ENCODE measurements at places on chromosomes 6 and 20.

GRCh38 chr6:19691465-19692167 lies 145.6 kb upstream of the ID4 start:
- DNase-seq, result no peak

DNA sequence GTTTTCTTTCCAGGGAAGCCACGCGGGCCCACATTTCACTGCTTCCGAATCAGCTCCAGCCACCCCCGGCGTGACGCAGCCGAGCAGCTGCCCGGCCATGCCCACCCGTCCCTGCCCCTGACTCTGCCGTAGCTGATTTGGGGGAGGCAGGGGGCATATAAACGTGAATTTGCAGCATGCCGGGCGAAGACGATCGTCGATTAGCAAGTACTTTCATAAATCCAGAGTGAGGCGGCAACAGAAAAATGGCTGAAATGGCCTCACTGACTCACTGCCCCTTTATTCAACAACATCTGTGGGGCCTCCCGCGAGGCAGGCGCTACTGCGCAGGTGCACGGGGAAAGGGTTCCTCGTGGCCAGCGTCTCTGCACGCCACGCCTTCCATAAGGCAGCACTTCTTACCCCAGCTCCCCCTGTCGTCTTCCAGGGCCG lies 118.0 kb downstream of the DLL1 start:
- no peak for DNase-seq

DNA sequence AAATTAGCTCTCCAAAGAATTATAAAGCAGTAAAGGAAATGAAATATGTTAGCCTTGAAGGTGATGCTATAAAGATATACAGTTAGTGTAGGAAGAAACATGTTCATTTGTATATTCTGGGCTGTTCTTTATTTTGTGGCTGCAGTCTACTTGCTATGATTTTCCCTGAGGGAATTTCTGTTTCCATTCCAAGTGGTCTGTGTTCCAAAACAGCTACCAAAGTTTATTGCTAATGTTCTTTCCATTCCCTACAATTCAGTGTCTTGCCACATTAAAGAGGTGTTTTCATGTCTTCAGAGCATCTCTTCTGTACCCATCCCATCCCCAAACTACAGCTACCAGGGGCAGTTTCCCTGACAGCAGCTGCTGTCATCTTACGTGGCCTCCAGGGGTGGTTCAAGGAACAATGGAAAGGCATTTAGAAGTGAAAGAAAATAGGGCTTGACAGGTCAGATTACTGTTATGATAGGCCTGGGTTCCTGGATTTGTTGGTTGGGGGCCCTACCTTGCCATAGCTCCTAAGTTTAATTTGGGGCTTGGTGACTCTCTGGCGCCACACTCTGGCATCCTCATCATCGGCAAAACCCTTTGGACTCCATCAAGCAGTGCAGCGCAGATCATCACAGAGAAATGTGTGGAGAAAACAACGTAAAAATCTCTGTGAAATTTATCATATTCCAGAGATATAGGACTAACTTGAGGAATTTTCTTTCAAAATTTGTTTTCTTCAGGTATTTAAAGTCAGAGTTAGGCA lies 33.8 kb upstream of the AIG1 start:
- DNase-seq, result peak; percentile 51

DNA sequence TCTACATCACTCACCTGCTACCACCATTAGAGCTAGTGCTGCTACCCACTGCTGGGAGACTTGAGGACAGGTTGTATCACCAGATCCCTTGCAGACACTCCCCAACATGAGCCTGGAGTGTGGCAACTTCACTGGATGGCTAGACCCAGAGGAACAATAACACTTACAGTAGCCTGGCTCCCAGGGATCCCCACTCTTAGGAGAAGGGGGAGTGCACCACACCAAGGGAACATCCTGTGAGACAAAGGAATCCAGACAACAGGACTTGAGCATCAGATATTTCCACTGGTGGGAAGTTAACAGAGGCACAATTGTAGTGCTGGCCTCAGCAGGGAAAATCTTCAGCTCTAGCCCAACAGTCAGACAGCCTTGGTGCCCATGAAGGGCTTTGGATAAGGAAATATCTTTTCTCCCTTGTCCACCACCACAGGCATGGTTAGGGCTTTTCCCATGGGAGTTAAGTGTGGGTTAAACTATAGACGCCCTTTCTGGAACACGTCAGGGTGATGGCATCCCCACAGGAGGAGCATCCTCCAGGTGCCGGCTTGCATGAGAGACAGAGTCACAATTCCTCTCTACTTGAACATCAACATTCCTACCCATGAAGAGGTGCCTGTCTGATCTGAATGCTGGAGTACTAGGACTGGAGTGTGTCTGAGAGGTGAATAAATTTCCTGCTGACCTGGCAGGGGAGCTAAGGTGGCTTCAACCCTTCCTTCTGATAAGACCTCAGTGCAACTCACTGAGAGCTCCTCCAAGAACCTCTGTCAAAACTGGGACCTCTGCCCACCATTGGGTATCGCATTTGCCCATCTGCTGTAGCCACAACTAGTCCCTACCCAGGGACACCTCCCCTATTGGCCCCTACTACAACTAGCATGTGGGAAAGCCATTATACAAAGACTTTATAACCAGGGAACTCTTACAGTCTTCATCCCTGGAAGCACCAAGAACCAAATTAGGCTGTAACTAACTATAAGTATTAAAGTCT lies 55.4 kb upstream of the SIRPG start:
- no peak for DNase-seq

DNA sequence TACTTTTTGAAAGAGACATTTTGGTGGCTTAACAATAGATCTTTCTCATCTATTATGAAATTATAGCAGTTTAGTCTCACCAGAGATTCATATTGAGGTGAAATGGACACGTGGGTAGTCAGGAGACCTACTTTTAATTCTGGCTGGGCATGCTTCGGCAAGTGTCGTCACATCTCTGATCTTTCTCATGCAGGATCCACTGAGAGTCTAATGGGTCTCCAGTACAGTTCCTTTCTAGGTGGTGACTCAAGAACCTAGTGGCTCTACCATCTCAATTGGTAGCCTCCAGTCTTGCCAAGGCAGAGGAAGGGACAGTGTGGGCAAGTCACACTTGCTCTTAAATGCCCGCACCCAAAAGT lies 94.9 kb downstream of the KCNB1 start:
- DNase-seq, result no peak

- no peak for DNase-seq
These were observed 115.9 kb upstream of the FRMD1 start for GRCh38 chr6:168194732-168195567.

DNA sequence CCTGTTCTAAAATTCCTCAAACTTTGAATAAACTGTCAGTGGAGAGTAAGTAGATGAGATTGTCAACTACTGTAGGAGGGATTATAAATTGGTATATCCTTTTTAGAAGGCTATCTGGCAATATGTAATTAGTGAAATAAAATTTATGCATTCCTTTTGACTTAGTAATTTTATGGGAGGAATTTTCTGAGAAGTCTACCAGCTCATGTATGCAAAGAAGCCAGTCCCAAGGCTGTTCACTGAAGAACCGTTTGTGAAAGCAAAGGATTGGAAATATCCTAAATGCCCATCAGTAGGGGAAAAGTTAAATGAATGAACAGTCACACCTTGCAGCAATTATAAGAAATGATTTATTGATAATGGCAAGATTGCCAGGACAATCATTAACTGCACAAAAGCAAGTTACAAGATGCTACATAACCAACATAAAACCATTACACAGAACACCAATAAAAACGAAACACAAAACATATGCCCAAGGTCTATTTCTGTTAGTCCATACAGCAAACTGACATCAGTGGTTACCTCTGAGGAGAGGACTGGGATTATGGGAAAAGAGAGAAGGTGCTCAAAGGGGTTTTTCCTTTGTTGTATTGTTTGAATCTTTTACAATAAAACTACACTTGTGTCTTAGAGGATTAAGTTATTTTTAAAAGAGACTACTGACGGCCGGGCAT lies 4.6 kb upstream of the DSTN start:
- DNase-seq, result no peak

GRCh38 chr20:3364323-3365013 lies 43.0 kb downstream of the DNAAF9 start:
- DNase-seq, result no peak

- no peak for DNase-seq
These were observed 45.1 kb downstream of the MAFB start for GRCh38 chr20:40643891-40644290.

- no peak for DNase-seq
These were observed 37.6 kb downstream of the UQCC2 start for GRCh38 chr6:33673851-33674250.

DNA sequence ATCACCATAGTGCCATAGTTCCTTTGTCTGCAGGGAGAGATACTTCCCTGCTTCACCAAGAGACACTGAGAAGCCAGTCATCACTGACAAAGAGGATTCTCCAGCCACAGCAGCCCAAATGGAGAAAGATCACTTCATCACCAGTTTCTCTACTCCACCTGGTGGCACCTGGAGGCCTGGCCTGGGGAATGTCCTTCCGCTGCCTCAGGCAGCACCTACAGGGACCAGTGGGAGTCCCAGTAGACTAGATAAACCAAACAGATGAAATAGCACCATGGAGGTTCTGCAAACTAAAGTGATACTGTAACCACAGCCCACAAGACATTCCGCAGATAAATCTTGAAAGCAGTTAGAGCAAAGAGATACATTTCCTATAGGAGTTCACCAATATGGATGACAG lies 266.5 kb downstream of the C6orf118 start:
- DNase-seq, result no peak
